ENCODE measurements at places on chromosomes 16 and 17.

GRCh38 chr17:280216-280615, 72.4 kb downstream of the RPH3AL start:
- no peak for DNase-seq

DNA sequence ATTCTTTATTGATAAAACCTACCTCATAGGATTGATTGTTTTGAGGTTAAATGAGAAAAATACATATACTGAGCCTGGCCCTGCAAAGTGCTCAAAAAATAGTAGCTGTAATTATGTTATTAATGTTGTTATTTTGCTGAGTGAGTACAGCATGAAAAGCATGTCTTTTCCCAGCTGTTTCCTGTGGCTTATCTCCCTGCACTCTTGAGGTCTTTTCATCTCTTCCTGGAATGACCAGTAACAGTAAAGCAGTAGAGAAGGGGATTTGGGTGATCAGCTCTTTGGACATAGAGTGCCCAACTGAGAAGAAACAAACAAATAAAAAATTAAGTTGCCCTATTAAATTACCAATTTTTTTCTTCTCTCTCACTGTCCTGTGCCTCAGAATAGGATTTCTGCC, 53.7 kb downstream of the NFAT5 start:
- no peak for DNase-seq

- no peak for DNase-seq
Measured at GRCh38 chr16:48542966-48543365, 67.0 kb downstream of the N4BP1 start.

GRCh38 chr17:3526971-3527370, 30.6 kb downstream of the TRPV3 start:
- no peak for DNase-seq

- no peak for DNase-seq
Measured at GRCh38 chr17:29956225-29956624, 14.8 kb downstream of the EFCAB5 start.

GRCh38 chr16:68420366-68420942, 27.9 kb downstream of the SMPD3 start:
- DNase-seq = no peak

DNA sequence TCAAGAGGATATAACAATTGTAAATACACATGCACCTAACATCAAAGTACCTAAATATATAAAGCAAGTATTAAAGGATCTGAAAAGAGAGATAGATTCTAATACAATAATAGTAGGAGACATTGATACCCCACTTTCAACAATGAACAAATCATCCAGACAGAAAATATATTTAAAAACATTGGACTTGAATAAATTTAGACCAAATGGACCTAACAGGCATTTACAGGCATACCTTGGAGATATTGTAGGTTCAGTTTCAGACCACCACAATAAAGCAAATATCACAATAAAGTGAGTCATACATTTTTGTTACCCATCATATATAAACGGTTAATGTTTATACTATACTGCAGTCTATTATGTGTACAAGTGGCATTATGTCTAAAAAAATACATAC, 104.0 kb downstream of the BRIP1 start:
- no peak for DNase-seq

- DNase-seq = peak; percentile 27
Measured at GRCh38 chr17:37490638-37491614, 1.2 kb downstream of the DUSP14 start.

DNA sequence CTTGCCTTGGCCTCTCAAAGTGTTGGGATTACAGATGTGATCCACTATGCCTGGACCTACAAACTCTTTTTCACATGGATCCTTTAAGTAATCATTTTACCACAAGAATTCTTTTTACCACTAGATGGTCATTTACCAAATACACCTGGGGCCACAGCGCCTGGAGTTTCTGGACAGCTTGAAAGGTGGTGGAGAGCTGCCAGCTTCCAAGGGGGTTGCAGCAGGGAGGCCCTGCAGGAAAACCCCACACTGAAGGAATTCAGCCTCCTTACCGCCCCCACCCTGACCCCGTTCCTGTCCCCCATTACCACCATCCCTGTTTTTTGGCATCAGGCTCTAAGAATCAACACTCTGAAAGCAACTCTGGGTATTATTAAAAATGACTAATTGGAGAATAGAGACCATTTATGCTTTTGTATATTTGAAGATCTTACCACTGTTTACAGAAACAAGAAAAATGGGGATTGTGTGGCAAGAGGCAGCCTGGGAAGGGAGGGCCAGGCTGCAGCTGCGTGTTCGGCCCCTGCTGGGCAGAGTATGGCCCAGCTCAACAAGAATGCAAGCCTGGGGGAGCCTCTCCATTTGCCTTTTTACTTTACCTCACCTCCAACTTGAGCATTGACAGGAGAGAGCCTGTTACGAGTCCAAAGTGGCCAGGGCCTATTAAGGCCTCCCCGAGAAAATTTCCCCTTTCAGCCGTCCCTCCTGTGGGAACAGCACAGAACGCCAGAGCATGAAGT, 209.9 kb downstream of the ZFHX3 start:
- no peak for DNase-seq

DNA sequence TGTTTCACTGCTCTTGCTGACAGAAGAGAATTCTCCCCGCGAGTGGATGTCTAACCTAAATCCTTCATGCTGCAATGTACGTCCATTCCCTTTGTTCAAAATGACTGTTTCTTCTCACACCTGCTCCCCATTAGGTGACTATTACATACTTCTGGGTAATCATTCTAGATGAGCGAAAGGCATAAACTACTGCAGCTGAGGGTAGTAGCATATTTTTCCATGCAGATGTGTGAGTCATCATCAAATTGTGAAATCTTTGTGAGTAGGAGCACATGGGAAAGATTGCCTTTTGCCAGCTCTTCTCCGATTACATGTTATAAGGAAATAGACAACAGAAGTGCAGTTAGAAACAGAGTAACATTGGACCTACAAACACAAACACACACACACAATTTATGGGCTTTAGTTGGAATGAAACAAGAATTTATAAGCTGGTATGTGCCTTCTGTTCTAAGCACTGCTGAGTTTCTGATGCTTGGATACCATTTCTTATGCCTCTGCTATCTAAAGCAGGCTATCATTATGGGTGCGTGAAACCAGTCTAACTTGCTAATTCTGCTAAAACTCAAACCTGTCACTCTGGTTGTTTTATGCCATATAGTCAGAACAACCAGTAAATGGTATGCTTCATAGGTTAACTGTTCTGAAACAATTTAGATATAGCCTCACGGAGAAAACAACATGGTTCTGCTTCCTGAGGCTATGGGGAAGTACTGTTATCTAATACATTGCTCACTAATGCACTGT, 346.9 kb upstream of the PSMD7 start:
- no peak for DNase-seq

GRCh38 chr16:86033016-86033474, 134.1 kb downstream of the IRF8 start:
- no peak for DNase-seq

- no peak for DNase-seq
Measured at GRCh38 chr16:78242239-78242630, 142.8 kb downstream of the WWOX start.

DNA sequence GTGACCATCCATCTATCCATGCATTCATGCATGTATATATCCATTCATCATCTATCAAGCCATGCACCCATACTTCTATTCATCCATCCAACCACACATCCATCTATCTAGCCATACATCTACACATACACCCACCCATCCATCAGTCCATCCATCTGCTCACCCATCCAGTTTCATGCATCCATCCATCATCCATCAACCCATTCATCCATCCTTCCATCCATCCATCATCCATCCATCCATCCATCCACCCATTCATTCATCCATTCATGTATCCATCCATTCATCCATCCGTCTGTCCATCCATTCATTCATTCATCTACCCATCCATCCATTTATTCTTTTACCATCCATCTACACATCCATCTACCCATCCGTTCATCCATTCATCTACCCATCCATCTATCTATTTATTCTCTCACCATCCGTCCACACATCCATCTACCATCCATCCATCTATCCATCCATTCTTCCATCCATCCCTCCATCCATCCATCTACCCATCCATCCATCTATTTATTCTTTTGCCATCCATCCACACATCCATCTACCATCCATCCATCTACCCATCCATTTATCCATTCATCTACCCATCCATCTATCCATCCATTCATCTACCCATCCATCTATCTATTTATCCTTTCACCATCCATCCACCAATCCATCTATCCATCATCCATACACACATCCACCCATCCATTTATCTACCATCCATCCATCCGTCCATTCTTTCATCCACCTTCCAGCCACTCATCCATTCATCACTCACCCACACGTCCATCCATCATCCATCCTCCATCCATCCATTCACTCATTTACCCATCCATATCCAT, 3.2 kb downstream of the CCL17 start:
- no peak for DNase-seq

DNA sequence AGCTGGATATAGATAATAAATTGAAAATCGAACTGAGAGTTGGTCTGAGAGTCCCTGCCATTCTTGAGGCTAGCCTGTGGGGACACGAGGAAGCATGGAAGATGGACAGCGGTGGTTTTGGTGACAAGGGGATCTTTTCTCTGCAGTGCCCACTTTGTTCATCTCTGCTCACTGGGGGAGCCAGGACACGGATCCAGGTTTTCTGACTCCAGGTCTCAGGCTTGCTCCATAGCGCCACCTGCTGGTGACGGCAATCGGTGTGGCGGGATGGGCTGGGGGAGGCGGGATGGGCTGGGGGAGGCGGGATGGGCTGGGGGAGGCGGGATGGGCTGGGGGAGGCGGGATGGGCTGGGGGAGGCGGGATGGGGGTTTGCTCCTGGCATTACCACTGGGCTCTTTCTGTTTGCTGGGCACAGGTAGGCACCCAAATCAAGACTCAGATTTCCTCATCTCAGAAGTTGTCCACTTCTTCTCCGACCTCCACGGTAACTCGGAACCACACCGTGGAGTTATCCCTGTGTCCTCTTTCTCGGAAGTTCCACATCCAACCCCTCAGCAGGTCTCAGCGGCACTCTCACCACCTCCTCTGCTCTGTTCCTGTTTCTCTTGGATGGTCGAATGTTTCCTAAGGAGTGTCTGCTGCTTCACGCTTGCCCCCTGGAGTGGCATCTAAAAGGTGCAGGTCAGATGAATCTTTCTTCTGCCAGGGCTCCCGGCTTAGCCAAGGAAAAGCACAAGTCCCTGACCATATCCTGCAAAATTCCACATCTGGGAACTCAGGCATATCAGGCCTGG, 142.4 kb downstream of the CYLD start:
- peak; percentile 58 for DNase-seq

GRCh38 chr17:59084154-59084553, 22.5 kb downstream of the TRIM37 start:
- no peak for DNase-seq

DNA sequence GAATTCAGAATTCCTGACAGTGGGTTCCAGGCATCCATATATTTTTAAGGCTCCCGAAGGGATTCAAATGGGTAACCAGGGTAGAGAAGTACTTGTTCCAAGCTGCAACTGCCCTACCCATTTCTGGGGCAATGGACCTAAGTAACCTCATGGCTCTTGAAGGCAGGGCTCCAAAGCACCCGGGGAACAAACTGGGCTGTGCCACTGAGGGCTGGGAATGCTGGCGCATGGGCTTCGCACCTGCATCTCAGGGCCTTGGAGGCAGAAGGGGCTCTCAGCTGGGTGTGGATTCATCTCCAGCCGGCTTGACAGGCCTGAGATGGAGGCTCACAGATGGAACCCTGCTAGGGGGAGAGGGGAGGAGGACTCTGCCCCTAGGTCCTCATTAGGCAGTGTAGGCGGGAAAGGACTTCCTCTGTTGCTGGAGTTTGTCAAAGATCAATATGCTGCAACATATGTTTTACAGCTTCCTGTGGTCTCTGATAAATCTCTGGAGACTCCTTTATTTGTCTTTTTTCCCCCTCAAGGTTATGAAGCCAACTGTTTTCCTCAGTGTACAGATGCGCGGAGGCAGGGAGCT, 232.3 kb upstream of the NLRP1 start:
- no peak for DNase-seq

DNA sequence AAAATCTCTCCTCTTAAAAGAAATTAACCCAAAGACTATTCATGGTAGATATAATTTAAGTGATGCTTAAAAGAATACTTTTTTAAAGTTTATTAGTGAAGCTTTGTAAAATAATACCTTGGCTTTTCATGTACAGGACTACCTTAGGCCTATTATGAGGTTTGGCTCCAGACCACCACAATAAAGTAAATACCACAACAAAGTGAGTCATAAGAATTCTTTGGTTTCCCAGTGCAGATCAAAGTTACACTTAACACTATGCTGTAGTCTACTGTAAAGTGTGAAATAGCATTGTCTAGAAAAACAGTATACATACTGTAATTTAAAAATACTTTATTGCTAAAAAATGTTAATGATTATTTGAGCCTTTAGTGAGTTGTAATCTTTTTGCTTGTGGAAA, 31.7 kb downstream of the CLTC start:
- no peak for DNase-seq

DNA sequence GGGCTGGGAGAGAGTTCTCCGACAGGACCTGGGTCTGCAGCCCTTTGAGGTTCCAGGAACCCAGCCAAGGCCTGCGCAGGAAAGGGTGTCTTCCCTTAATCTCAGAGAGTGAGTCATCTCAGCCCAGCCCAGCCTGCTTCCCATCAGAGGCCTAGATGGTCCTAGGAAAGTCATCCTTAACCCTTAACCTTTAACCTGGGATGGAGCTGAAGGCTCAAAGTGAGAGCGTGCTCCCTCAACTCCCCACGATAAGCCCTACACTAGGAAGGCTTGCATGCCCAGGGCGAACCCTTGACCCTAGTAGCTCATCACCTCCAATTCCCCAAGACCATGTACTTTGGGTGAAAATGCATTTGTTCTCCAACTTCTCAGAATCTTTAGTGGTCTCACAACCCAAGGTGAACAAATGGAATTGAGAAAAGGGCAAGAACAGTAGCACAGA, 4.8 kb upstream of the ATXN7L3 start:
- no peak for DNase-seq

- DNase-seq = no peak
Measured at GRCh38 chr17:29905086-29905878, 24.7 kb downstream of the SSH2 start.

DNA sequence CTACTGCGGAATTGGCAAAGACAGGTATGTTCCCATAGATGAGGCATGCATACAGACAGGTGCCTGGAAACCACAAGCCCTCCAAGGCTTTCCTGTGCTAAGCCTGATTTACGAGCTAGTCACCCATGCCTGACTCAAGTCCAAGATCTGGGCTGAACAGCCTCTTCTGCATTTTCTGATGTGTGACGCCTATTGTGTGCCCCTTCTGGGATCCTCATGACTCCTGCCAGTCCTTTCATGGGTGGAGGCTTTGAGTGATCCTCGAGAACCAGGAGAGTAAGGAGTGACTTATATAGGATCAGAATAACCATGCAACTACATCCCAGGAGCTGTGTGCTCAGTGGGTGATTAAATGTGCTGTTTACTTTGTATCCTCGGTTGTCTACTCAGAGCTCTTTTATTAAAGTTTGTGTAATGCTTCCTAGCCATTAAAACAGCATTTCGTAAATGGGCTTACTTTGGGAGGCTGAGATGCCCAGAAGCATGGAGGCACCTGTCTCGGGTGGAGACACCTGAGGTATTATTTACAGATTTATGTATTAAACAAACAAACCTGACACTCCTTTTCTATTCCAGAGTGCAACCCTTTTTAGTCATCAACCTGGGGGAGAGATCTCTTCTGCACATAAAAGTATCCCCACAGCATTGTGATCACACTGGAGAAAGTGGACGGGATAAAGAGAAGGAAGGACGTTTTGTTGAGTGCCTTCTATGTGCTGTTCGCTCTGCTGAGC, 373.0 kb upstream of the DYNLRB2 start:
- no peak for DNase-seq

- DNase-seq = peak; percentile 79
Measured at GRCh38 chr16:88857728-88858339, 907 bp downstream of the TRAPPC2L start.
